ENCODE measurements at places on chromosomes 2 and 18. TPM values are rescaled to one million over a fixed set of nuclear protein-coding genes. Genes with fewer than 3 reads are reported as not detected.

Gene LCLAT1
- total RNA-seq, result 8.7 TPM

Gene SERPINB5
- 513 TPM for total RNA-seq

Gene CROCC2
- total RNA-seq, result 0.26 TPM

Gene CENPA
- total RNA-seq, result 0.26 TPM
